Activated naive CD4-positive, alpha-beta T cell treated with anti-CD3 and anti-CD28 coated beads, Interleukin-2, amount 50 U/mL, for 16 hours (primary cell): ENCODE measurements at places on chromosomes 2 and 18.

DNA sequence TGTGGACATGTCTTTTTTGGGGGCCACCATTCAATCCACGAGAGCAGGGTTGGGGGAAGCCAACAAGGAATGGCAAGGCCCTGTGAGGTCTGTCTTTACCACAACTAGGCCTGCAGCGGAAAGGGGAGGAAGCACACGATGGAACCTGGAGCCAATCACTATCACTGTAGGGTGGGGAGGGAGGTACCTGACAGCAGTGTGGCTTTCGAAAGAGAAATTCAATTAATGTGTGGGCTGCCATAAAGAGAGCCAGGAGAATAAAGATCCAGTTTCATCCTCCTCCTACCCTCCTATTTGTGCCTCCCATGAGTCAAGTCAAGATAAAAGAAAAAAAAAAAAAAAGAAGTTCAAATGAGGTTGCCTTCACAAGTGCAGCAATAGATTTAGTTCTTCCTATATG, 18.9 kb upstream of the RBMS1 start:
- no peak for DNase-seq

GRCh38 chr2:24485197-24485596, 5.9 kb upstream of the NCOA1 start:
- DNase-seq, result no peak

GRCh38 chr2:86488561-86489250, 47.5 kb downstream of the KDM3A start:
- no peak for DNase-seq

DNA sequence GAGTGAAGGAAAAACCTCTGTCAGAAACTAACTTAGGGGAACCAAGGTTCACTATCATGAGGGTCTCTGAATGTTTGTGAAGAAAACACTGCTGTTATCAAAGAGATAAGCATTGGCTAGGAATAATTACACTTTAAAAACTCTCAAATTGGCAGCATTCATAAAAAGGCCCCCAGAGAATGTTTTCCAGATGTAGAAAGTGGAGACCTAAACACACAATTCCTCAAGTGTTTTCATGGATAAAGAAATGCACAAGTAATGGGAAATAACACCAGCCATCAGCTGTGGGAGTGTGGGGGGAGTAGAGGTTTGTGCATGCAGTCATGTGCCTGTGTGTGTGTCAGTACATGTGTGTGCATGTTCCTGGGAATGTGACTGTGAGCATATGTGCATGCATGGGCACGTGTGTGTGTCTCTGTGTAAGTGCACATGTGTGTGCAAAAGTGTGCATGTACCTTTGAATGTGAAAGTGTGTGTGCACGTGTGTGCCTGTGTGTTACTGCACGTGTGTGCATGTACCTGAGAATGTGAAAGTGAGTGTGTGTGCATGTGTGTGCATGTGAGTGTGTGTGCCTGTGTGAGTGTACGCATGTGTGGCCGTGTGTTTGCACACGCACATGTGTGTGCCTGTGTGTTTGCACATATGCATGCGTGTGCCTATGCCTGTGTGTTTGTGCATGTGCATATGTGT, 854.3 kb upstream of the SALL3 start:
- DNase-seq, result no peak

DNA sequence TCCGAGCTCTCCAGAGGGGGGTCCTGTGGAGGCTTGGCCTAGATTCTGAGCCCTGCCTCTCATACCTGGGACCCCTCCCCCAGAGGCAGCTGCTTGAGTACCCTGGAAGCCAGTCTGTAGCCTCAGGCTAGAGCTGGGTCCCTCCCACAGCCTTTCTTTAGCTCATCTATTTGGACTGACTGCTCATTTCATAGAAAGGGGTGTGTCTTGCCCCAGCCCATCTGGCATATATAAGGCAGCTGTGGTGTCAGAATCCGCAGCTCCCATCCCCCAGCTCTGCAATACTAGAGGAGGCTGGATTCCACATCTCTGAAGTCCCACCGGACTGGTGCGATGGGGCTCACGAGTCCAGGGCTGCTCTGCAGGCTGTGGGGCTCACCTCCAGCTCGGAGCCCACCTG, 26.1 kb downstream of the MPHOSPH10 start:
- no peak for DNase-seq

GRCh38 chr2:218777276-218777990, 4.5 kb upstream of the CYP27A1 start:
- DNase-seq, result no peak

DNA sequence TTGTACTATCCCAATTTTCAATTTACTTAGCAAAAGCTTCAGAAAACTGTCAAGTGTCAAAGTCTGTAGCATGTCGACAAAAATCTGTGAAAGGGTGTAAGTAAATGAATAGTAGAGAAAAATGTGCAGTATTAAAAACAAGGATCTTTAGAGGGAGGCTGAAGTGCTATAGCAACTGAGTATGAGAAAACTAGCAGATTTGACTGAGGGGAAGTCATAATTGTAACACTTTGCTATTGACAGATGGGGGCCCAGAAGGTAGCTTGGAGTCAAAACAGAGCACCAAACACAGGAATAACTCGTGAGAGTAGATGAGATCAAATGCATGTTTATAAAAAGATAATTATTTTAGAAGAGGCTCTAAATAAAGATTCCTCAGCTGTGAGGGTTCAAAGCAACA, 657.7 kb downstream of the TMEM182 start:
- no peak for DNase-seq

DNA sequence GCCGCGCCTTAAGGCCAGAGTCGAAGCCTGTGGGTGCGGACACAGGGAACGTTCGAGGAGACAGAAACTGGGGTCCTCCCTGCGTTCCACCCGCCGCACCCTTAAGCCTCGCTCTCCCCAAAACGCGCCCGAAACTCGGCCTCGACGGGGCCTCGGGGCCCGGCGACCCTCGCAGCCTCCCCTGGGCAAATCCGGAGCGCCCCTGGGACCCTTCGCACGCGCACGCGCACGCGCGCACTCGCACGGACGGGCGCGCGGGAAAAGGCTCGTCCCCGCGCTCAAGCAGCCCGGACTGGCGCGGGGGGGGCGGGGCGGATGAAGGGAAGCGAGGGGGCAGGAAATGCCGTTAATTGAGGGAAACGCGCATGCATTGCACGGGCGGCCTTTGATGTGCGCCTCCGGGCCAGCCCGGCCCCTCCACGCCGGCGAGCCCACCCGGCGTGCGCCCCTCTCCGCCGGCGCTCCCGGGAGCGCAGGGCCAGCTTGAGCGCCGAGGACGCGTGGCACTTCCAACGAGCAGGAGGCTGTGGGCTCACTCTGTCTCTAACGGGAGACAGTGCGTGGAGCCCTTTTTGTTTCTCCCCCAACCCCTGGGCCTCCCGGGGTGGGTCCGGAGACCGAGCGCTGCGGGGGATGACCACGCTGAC, 5.4 kb upstream of the SALL3 start:
- DNase-seq, result no peak

GRCh38 chr2:177201919-177202346, 10.7 kb upstream of the HNRNPA3 start:
- DNase-seq, result no peak

DNA sequence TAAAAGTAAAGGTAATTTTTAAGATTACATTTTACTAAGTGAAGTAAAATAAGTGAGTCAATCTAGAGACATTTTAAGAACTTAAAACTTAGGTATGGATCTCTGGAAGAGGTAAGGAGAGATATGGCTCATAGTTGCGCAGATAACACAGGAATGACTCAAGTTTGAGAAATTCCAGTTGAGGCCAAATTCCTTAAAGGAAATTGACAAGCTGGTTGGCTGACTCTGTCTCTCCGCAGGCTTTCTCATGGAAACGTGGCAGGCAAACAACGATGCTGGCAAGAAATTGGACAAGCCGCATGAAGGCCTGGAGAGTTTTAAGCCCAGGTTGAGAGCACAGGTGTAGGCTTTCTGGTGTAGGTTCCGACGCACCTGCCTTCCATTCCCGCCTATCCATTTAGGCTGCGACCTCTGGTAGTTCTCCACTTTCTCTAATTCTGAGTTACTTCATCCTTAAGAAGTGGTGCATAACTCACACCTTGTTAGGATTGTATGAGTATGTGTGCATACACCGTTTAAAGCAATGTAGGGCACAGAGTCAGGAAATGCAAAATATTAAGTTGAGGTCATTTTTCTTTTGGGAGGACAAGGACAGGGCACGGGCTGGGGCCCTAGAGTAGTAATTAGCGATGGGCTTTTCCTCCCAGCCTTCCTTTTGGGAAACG, 589 bp upstream of the DAW1 start:
- no peak for DNase-seq

DNA sequence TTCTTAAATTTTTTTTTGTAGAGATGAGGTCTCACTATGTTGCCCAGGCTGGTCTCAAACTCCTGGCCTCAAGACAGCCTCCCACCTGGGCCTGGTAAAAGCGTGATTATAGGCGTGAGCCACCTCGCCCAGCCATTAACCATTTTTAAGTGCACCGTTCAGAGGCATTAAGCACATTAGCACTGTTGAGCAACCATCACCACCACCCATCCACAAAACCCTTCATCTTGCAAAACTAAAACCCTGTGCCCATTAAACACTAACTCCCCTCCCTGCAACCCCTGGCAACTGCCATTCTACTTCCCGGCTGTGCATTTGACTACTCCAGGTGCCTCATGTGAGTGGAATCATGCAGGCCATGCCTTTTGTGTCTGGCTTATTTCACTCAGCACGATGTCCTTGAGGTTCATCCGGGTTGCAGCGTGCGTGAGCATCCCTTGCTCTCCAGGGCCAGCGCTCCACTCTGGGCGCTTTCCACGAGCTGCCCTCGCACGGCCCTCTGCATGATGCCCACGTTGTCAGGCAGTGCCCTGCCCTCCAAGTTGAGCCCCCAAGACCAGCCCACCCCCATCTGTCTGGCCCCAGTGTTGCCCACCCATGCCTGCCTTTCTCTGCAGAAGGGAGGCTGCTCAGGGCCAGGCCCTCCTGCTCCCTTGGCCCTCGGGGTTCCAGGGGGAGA, 63.0 kb upstream of the GLI2 start:
- DNase-seq, result no peak

- DNase-seq, result no peak
Measured at GRCh38 chr2:128269063-128269989, 49.3 kb downstream of the HS6ST1 start.

- no peak for DNase-seq
Measured at GRCh38 chr2:110837446-110838409, 105.4 kb downstream of the ACOXL start.

- DNase-seq, result no peak
Measured at GRCh38 chr2:175579646-175580045, 398.1 kb upstream of the ATP5MC3 start.

- DNase-seq, result no peak
Measured at GRCh38 chr2:134148843-134149472, 104.9 kb upstream of the MGAT5 start.

GRCh38 chr18:78867131-78867530, 112.5 kb upstream of the SALL3 start:
- DNase-seq, result no peak

DNA sequence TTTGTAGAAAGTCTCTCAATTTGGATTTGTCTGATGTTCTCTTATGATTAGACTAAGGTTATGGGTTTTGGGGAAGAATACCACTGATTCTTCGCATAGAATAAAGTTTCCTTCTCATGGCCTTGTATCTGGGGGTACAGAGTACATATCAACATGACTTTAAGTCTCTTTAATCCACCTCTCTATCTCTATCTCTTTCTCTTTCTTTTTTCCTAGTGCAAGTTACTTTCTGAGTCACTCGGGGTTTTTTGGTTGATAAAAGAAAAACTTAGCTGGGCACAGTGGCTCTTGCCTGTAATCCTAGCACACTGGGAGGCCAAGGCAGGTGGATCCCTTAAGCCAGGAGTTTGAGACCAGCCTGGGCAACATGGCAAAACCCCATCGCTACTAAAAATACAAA, 100.1 kb upstream of the MAP4K3 start:
- DNase-seq, result no peak

DNA sequence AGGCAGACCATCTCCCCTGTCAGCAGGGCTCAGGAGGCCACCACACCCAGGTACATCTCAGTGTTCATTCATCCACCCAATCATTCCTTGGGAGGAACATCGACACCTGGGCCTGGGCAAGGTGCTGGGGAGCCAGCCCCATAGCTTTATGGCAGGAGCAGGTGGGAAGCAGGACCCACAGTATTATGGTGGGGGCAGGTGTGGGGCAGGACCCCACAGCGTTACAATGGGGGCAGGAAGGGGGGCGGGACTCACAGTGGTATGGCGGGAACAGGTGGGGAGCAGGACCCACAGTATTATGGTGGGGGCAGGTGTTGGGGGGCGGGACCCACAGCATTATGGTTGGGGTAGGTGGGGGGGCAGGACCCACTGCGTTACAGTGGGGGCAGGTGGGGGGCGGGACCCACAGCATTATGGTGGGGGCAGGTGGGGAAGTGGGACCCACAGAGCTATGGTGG, 128.9 kb upstream of the HS6ST1 start:
- DNase-seq, result no peak

- DNase-seq, result no peak
Measured at GRCh38 chr18:28123401-28124030, 53.4 kb downstream of the CDH2 start.

- no peak for DNase-seq
Measured at GRCh38 chr2:99845296-99845695, 297.1 kb downstream of the AFF3 start.

DNA sequence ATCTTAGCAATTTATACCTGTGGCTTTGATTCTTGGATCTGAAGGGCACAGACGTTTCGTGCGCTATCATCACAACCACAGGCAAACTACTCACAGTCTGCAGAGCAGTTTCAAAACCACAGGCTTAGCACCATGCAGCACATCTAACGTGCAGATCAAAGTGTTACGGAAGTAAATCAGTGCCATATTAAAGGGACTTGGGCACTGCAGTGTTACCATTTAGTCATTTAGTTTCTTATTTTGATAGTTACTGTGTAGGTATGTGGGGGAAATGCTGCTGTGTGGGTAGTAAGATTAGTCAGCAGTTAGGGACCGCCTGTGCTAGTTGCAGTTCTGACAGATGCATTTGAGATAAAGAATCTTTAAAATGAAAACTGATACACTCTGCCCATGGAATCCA, 384.0 kb downstream of the NBAS start:
- DNase-seq, result peak; percentile 72

GRCh38 chr2:106956879-106957278, 70.9 kb upstream of the ST6GAL2 start:
- no peak for DNase-seq

GRCh38 chr2:170359466-170359865, 181.5 kb downstream of the MYO3B start:
- DNase-seq, result no peak

DNA sequence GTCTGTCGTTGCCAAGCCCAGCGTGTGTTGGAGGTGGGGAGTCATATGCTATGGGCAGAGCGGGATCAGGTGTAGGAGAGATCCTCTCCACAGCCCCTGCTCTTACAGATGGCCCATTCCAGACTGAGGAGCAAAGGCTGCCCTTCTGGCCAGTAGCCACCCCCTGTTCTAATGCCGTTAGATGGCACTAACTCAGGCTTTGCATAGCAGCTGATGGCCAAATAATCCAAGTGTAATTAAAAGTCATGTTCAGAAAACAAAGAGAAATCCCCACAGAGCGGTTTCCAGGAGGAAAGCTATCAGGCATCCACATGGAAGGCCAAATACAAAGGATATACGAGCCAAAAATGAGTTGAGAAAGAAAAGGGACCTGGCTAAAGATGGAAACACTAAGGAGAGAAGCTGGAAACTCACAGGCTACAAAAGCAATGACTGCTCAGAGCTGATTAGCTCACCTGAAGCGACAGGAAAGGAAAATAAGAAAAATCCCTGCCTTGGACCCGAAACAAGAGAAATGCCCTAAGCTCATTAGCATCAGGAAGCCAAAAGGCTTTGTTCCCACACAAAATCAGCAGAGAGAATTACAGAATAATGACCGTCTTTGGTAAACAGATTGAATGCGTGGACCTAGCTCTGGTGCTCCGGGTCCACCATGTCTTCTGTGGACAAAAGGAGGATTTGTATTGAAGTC, 1002.4 kb upstream of the KLHL29 start:
- no peak for DNase-seq
